NCI-H187 (cell line): ENCODE measurements at places on chromosomes 11 and 22.

- no peak for DNase-seq
These were observed 244.1 kb upstream of the ZC3H12C start for GRCh38 chr11:109849051-109849450.

DNA sequence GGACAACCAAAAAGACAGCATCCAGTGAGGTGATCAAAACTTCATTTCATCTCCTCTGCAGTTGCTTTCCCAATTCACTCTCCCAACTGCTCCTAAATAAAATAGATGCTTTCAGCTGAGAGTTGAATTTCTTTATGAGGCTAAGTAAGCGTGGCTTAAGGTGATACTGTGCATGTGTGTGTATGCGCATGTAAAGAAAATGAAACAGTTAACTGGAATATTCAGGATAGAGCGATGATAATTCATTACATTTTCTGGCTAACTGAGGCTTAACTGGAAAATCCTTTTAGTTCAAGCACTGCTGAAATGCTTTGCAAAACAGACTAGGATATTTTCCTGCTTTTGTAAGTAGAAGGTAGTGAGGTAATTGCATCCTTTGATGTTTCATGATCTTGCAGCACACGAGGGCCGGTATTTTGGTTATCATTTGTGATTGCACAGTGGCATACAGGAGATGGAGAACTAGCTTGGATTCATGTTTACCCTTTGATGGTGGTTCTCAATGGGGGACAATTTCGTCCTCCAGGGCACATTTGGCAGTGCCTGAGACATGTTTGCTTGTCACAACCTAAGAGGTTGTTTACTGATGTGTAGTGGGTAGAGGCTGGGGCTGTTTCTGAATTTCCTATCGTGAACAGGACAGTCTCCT is 71.2 kb downstream of the ZBTB16 start:
- DNase-seq = no peak

GRCh38 chr22:45534339-45535192 is 31.9 kb downstream of the FBLN1 start:
- no peak for DNase-seq

DNA sequence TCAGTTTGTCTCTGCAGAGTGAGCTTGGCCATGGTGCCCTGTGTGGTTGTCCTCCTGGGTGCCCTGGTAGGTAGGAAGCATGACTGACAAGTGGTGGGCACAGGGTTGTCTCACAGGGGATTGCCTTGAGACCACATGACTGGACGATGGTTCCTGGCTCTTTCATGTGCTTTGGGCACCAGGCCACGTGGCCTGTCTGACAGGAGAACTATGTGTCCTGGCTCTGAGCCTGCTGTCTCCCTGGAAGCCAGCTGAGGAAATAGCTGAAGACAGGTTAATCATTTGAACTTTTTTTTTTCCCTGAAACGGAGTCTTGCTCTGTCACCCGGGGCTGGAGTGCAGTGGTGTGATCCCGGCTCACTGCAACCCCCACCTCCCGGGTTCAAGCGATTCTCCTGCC is 93.2 kb downstream of the LDLRAD3 start:
- no peak for DNase-seq

GRCh38 chr22:37659897-37660708 is 1.6 kb downstream of the PDXP start:
- no peak for DNase-seq

- DNase-seq = no peak
These were observed 127.9 kb upstream of the SYT13 start for GRCh38 chr11:45414088-45414487.

DNA sequence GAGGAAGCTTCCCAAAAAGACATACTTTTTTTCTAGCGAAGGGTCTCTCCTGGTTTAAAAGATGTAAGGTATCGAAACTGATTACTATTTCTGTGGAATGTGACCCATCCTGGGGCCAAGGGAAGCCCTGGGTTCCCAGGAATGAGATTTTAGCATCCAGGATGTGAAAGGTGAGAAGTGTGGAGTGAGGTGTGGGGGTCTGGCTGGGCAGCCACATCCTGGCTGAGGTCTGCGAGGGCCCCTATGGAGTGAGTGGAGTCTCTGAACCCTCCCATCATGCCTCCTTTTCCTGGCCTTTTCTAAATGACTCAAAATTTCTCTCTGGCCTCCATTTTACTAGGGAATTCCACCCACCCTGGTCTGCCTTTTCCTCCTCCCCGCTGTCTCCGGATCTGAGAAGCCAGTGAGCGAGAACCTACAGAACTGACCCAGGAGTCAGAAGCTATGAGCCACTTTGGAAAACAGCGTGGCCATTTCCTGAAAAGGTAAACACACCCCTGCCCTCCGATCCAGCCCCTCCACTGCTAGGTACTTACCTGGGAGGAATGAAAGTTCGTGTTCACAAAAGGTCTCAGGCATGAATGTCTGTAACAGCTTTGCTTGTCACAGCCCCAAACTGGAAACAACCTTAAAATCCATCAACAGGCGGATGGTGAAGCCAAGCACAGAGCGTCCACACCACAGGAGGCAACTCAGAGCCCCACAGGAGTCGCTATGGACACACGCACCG is 27.7 kb upstream of the SHANK2 start:
- no peak for DNase-seq

DNA sequence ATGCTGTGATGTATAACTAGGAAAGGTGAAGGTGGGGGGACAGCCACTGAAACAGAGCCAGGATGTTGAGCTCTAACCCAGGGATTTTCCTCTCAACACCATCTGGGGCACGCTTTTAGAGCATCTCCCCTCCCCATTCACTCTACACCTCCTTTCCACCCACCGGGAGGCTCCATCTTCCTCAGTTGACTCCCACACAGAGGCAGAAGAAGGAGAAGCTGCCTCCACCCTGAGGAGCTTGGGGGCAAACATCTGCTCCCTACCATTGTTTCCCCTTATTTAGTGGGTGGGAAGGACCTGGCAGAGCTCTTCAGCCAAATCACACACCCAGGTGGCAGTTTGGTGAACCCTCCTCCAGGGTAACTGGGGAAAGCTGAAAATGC is 50.0 kb upstream of the ADA2 start:
- DNase-seq = no peak

DNA sequence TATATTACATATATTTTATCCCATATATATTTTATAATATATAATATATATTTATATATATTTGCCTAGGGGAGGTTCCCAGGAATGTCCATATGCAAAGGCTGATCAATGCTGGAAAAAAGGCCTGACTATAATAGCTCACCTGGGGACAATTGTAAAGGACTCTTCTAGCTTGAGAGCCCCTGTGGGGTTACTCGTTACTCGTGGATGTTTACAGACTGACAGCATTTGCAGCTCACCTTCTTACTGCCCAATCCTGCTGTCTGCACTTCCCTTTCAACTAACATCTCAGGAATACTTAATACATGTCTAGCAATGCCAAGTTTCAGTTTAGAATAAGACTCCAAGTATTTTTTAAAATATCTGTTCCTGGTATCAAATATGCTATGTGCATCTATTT is 1365.4 kb upstream of the RAG2 start:
- DNase-seq = no peak
